ENCODE measurements at places on chromosomes 4 and X.

- no peak for DNase-seq
Measured at GRCh38 chr4:80540785-80541469, 205.4 kb downstream of the CFAP299 start.

DNA sequence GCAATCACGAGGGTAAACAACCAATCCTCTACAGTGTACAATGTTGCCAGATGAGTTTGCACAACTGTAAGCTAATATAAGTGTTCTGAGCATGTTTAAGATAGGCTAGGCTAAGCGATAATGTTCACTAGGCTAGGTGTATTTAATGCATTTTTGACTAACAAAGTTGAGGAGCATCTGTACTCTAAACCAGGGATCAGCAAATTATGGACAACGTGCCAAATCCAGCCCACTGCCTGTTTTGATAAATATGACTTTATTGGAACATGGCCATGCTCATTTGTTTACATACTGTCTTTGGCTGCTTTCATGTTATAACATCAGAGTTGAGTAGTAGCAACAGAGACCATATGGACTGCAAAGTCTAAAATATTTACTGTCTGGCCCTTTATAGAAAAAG, 46.3 kb upstream of the ARHGEF6 start:
- no peak for DNase-seq

GRCh38 chrX:265502-265901, 15.7 kb upstream of the PLCXD1 start:
- DNase-seq, result no peak

DNA sequence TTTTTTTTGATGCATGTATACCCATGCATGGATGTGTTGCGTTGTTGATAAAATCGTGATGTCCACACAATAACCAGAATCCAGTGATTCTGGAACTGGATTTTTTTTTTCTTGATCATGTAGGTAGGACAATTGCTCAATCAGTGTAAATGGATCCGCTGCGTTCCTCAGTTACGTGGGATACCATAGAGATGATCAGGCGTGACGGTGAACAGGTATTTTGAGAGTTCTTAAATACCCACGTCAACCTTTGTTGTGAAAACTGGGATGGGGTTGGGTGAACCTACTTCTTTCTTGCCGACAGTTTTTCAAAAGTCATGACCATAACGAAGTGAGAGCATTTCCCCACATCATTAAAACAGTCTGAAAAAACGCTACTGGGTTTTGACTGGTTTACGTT, 913 bp upstream of the SMIM10L2A start:
- no peak for DNase-seq

DNA sequence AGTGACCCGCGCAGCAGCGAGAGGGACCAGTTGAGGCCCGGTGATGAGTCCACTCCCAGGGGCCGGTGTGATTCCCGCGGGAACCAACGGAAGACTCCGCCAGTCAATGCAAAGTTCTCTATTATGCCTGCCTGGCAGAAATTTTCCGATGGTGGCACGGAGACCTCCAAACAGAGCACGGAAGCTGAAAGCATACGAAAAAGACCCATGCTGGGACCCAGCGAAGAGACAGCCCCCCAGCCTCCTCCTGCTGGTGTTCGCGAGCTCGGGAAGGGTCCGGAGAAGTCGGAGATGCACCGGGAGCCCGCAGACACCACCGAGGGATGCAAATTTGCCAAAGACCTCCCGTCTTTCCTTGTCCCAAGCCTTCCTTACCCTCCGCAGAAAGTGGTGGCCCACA, 71.7 kb downstream of the AASDH start:
- DNase-seq, result no peak

GRCh38 chrX:112058766-112059165, 23.8 kb downstream of the TRPC5 start:
- no peak for DNase-seq

DNA sequence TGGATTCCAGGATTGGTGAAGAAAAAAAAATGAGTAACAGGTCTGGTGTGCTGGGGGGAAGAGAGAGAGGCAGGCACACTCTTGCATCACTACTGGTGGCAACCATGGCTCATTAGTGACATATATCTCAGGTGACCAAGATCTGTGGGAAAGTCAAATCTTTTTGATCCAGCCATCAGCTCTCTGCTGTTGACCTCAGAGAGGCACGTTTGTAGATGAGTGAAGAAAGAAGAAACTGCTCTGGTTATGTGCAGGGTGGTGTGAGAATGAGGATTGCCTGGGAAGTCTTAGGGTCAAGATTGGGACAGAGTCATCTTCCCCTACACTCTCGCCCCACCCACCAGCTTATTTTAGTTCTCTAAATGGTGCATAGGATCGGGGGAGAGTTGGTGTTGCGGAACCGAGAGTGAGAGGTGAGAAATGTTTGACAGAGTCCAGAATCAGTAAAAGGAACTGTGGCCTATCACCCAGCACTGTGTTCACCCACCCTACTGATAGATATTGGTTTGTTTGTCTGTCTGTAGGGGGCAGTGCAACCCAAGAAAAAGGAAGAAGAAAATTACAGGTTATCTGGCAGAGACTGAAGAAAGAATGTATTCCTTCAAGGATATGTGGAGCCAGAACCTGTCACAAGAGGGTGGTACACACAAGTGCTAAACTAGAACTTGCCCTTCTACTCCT, 21.9 kb downstream of the ARMCX6 start:
- DNase-seq, result no peak

DNA sequence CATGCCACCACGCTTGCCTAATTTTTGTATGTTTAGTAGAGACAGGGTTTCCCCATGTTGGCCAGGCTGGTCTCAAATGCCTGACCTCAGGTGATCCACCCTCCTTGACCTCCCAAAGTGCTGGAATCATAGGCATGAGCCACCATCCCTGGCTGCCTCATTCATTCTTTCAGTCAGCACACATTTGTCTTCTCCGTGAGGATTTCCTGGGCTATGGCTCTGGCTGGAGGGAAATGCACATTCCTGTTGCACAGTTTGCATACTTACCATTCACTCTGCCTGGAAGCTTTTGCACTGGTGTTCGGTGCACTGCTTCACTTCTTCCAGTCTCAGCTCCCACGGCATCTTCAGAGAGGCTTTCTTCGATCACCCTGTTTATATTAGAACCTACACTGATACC, 267.8 kb downstream of the STIM2 start:
- no peak for DNase-seq

DNA sequence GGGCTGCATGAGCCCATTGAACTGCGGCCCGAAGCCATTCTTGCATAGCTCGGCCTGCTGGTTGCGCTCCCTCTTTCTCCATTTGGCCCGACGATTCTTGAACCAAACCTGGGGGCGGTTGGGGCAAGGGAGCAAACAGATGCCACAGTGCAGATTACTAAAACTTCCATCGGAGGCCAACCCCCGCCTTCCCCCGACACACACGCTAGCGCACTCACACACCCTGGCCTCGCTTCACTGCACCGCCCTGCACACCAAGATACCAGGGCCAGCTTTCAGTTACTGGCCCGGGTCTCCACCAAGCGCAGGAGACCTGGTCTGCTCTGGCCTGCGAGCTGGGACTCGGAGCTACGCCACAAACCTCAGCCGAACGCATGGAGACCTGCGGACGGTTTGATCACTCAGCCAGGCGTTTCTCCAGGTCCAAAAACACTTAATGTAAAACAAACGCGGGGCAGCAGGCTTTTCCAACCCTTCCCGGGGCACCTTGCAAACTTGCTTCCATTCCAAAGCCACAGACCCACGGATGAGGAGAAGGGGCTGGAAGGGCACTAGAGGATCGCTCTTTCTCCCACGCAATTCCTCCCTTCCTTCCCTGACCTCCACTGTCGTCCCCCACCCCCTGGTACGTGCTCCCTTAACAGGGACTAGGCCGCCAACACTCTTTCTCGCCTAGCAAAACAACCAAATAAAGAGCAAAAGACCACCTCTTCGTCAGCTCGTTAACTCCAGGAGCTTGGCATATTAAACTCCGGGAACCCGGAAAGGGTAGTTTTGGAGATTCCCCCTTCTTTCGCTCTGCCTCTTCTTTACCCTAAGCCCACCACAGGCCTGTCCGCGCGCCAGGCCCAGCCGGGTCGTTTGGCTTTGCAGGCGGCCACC, 4.1 kb downstream of the PITX2 start:
- no peak for DNase-seq

DNA sequence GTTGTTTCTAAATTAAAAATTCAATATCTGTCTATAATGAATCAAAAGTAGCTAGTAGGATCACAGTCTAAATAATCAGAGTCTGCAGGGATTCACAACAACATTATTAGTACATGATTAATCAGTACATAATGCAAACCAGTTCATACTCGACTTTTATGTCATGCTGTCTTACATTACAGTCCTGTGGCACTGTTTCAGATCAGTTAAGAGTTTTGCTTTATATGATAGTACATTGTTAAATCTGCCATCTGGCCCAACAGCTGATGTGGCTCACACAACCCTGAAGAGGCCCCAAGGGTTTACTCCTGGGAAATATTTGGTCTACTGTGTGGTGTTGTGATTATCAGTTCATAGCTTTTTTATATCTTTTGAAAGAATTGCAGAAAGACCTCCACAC, 247.1 kb upstream of the ETNPPL start:
- DNase-seq, result no peak

DNA sequence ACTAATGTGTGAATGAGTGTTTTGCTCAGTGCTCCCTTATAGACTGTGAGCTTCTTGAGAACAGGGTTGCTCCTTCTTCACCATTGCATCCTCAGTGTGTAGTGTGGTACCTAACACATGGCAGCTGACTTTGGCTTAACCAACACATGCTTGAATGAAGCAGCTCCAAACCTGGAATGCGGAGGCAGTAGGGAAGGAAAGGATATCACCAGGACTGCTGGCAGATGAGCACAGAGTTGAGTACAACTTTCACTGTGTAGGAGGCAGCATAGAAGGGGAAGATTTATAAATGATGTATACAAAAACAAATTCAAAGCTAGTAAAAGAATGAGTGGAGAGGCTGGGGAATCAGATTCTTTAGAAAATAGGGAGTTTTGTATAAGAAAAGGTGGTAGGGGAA, 174.3 kb downstream of the SLIT2 start:
- DNase-seq, result no peak

DNA sequence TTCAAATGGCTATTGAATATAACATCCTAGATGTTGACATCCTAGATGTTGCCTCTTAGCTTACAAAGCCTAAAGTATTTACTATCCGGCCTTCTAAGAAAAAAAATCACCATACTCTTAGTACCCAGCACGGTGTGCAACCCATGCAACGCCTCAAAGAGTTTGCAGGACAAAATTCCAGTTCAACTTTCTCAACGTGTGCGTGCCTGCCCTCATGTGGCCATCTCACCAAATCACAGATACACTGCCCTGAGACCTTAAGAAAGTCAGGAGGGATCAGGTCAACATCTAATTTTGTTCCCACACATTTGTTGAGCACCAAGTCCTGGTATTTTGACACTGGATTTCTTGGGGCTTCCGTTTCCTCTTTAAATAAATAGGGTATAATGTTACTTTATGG, 68.3 kb downstream of the CRMP1 start:
- no peak for DNase-seq

DNA sequence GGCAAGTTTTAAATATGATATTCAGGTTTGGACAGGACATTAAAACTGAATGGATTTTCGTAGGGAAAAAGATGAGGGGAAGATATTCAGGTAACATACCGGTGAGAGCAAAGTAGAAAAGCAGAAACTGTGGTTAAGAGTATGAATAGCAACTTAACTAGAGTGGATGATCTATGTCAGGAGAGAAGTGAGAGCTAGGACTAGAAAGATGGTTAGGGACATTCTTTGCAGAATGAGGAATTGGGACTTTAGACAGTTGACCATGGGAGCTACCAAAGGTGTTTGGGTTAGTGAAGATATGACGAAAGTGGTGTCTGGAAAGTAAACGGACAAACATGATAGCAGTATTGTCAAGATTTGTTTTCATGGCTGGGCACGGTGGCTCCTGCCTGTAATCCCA, 45.2 kb downstream of the ANXA5 start:
- no peak for DNase-seq

DNA sequence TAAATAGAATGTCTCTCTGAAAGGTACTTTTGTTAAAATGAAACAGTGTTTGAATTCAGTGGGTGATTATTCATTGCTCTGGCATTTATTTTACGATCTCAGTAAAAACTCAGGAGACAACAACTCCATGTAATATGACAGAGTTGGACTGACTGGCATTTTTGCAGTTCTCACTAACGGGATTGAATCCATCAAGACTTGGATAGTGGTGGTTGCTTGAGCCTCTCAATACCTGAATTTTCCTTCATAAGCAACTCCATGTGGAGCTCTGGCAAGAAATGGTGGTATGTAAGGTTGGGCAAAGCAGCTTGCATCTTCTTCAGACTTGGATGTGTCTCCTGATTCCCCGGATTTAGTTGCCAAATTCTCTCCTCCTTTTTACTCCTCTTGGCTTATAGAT, 72.7 kb downstream of the FRMPD4 start:
- no peak for DNase-seq

GRCh38 chr4:95594013-95594412, 45.2 kb upstream of the UNC5C start:
- no peak for DNase-seq

DNA sequence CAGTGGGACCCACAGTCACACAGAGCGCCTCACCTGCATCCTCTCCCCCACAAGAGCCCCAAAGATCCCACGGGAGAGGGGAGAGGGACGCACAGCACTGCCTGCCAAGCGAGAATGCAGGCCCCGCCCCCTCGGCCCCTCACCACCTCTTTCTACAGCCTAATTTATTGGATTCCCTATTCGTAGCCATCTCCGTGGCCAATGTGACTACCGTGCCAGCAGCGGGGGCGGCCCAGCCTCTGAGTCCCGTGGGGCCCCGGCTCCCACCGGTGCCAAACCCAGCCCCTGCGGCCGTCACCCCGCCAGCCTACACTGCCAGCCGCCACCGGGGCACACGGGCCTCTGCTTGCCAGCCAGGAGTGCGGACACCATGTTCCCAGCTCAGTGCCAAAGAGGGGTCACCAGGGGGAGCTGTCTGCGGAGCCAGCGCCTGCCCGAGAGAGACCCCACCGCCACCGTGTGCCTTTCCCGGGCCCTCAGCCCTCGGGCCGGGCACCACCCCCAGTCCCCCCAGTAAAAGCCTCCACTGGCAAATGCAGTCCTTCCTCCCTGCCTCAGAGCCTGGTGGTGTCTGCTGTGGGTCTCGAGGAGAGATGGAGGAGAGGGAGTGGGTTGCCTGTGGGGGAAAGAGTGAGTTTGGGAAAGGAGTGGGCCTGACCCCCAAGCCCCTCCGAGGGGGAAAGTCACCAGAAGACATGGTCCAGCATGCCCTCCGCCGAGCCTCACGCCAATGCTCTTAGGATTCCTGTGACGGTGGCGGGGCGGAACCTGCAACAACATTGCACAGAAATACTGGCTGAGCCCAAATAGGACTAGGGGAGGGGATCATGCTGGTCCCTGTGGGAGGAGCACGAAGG, 19.6 kb upstream of the PLXNB3 start:
- no peak for DNase-seq

DNA sequence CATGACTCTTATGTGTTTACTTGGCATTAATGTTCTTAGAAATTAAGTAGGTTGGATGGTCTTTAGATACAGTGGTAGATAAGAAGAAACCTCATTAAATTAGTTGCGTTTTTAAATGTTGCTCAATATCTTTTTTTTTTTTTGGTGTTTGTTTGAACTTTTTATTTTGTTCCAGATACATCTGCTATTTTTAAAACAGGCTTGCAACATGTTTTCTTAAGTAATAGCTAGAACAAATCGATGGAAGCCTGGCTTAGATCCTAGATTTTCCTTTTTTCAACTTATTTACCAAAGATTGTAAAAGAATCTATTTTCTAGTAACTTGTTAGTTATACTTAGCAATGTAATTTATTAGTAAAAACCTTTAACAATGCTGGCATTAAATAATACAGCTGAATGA, 9.3 kb downstream of the CNKSR2 start:
- DNase-seq, result no peak

Measured in activated T-cell treated with anti-CD3 and anti-CD28 coated beads for 48 hours (primary cell).